NCI-H1417 treated with DMSO at 0.1 percent for 48 hours (cell line): ENCODE measurements at places on chromosomes 16 and 17.

- DNase-seq, result no peak
Observed at GRCh38 chr16:51434567-51435198, 283.6 kb upstream of the SALL1 start.

GRCh38 chr16:89993971-89994370, 25.3 kb downstream of the DBNDD1 start:
- no peak for DNase-seq

DNA sequence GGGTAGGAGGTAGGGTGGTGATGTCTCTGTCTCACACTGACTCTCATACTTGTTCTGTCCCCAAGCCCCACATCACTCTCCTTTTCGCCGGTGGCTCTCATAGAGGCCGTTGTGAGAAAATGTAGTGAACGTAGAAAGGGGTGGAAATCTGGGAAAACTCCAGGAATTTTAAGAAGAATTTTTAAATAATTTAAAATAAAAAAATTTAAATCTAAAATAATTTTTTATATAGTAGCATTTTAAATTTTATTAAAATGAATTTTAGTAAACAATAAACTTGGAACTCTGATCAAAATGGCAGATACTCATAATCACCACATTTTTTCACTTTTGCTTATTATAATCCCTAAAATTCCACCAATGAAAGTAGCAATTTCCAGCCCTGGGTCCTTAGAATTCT, 473.6 kb upstream of the ZFHX3 start:
- no peak for DNase-seq

GRCh38 chr17:65514082-65514481, 47.4 kb downstream of the AXIN2 start:
- no peak for DNase-seq

GRCh38 chr16:56312028-56312300, 113.4 kb downstream of the AMFR start:
- DNase-seq, result no peak
